ENCODE measurements at places on chromosomes 5 and 9. TPM values are rescaled to one million over a fixed set of nuclear protein-coding genes. Genes with fewer than 3 reads are reported as not detected.

UBTD2 gene
- 33.2 TPM for total RNA-seq

OMD gene
- 17.1 TPM for total RNA-seq

PCDHA1 gene
- total RNA-seq, result 5.3 TPM

MOB3B gene
- 5.8 TPM for total RNA-seq

PCDHA10 gene
- 2.6 TPM for total RNA-seq

UNC5A gene
- total RNA-seq, result not detected

HAPLN1 gene
- total RNA-seq, result 7.5 TPM

SPINK4 gene
- not detected for total RNA-seq

ISL1 gene
- 13.2 TPM for total RNA-seq

C9orf152 gene
- not detected for total RNA-seq

RIGI gene
- total RNA-seq, result 8.4 TPM

HAVCR1 gene
- not detected for total RNA-seq

PDLIM4 gene
- 47.9 TPM for total RNA-seq

CATSPER3 gene
- total RNA-seq, result not detected

PCDHB8 gene
- 0.72 TPM for total RNA-seq

IFNA13 gene
- total RNA-seq, result 8.2 TPM

TAF11L10 gene
- total RNA-seq, result 16.4 TPM

SPATA31A1 gene
- 2.4 TPM for total RNA-seq

BARHL1 gene
- not detected for total RNA-seq

ST6GALNAC6 gene
- total RNA-seq, result 30.8 TPM

C5orf52 gene
- total RNA-seq, result not detected

TMEM215 gene
- total RNA-seq, result 3.1 TPM

SLCO4C1 gene
- total RNA-seq, result 0.96 TPM

SLC6A18 gene
- total RNA-seq, result not detected

LECT2 gene
- not detected for total RNA-seq

IPO11 gene
- 18.3 TPM for total RNA-seq

NPR3 gene
- total RNA-seq, result 15.6 TPM

TAF11L5 gene
- 16.4 TPM for total RNA-seq
